ENCODE measurements at places on chromosomes 7 and 10.

DNA sequence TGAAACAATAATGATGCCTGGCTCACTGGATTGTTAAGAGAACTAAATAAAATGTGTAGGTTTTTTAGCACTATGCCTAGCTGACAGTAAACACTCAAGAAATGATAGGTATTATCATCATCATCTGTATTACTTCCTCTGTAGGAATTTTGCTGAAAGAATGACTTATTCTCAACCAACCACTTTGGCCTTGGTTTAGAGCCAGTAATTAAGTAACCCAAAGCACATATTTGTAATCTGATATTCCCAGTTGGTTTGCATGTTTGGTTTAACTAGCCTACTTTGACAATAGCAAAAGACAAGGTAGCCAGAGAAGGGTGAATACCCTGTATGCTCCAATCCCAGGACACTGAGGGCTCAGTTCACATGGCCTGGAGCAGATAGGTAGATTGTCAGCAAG is 34.4 kb downstream of the BCAP29 start:
- DNase-seq: peak; percentile 20

- no peak for DNase-seq
These were observed at the start of gene PLAU for GRCh38 chr10:73910764-73911552. TSS of gene PLAU (plus strand) at chr10:73911132. CDS start at chr10:73911556, 424 bp downstream.

DNA sequence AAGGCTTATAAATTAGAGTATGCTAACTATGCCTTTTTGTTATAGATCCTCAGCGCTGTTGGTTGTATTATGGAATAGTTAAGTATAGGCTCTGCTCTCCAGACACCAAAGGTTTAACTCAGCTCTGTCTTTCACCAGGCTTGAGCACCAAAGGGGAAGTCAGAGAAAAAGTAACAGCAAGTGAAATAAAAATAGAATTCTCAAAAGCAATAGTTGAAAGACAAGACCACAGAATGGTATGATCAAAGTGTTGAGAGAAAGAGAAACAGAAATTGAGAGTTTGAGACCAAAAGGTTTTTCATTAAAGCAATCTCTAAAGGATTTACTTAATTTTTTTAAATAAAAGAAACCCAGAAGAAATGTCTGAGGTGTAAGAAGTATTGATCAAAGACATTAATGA is 529.8 kb upstream of the C7orf33 start:
- no peak for DNase-seq

DNA sequence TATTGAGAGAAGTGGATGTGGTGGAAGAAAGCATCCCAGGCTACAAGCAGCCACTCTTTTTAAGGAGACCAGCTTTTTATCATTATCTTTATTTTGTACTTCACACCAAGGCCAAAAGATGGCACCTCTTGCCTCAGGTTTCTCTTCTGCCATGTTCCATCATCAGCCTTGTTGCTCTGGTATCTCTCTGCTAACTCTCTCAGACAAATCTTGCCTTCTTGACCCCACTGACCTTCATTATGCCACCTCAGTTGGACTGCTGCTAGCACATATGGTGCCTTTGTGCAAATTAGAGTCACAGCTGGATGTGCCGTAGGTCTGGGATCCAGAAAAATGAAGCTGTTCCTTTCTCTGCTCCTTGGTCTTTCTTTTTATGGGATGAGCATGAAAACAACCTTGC is 47.1 kb upstream of the DYNC1I1 start:
- DNase-seq: no peak

DNA sequence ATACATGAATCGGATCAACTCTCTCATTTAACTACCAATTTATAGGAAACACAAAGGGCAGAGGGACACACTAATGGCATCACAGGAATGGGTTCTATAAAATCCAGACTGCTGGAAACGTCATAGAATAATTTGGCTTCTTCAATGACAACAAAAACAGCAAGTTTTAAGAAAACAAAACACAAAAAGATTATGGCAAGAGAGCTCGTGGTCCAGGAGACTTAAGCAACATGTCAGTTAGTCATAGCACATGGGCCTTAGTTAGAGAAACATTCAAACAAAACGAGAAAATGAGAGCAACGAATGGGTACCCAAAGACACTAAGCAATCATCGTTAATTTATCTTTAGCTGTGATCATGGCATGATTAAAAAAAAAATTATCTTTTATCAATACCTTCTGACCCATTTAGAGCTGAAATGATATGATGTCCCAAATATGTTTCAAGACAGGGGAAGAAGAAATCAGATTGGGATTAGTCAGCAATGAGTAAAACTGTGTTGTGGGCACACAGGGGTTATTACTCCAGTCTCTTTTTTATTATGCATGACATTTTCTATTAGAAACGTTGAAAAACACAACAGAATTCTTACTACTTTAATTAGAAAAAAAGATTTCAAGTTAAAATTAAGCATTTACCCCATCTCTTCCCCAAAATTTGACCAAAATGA is 28.3 kb downstream of the NCAPG2 start:
- DNase-seq: no peak

DNA sequence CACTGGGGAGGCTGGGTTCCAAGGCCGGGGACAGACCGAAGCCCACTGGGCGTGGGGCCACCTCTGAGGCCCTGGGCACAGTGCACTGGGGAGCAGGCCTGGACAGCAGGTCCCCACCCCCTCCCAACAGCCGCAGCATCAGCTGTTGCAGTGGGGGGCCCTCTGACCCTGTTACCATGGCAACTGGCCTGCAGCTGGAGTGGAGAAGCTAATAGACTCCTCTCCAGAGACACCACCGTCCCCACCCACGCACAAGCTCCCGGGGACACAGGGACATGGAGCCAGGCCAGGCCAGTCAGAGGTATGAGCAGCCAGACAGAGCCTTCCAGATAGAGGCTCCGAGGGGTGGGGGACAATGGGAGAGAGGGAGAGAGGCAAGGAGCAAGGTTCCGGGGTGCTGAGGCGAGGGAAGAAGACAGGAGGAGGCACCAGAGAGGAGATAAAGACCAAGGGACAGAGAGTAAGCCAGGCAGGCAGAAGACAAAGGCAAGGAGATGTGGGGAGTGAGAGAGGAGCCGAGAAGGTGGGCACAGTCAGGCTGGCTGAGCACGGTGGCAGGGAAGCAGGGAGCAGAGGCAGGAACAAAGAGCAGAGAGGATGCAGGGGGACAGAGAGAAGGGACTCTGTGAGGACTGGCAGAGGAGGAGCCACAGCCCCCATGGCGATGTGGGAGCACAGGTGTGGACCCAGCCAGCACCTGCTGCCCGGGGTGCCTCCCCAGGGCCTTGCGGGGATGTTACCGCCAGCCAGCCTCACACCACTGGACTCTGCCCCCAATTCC is 6.7 kb downstream of the KCNH2 start:
- DNase-seq: no peak

GRCh38 chr10:38118072-38118807 is 24.1 kb downstream of the ZNF37A start:
- peak; percentile 3 for DNase-seq

All from HFF-Myc (cell line).